ENCODE measurements at places on chromosomes 12 and 14. TPM values are rescaled to one million over a fixed set of nuclear protein-coding genes. Genes with fewer than 3 reads are reported as not detected.

LUM gene
- not detected for total RNA-seq

ZDHHC22 gene
- not detected for total RNA-seq

DNA sequence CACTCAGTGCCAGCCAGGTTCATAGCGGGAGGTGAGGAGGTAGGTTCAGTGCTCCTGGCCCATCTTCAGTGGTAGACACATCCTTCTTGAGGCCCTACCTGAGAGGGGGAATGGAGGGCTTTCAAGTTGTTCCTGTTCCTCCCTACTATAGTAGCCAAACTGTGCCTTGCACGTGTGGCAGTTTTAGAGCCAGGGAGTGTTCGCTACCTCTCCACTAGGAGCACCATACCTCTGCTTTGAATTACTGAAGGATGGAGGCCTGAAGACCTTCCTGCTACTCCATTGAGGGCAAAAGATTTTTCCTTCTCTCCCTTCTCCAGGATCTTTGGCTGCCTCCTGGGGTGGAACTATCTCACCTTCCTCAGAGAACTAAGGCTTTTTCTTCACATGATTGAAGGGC lies 5.9 kb upstream of the ALG10 start:
- DNase-seq: no peak

DNA sequence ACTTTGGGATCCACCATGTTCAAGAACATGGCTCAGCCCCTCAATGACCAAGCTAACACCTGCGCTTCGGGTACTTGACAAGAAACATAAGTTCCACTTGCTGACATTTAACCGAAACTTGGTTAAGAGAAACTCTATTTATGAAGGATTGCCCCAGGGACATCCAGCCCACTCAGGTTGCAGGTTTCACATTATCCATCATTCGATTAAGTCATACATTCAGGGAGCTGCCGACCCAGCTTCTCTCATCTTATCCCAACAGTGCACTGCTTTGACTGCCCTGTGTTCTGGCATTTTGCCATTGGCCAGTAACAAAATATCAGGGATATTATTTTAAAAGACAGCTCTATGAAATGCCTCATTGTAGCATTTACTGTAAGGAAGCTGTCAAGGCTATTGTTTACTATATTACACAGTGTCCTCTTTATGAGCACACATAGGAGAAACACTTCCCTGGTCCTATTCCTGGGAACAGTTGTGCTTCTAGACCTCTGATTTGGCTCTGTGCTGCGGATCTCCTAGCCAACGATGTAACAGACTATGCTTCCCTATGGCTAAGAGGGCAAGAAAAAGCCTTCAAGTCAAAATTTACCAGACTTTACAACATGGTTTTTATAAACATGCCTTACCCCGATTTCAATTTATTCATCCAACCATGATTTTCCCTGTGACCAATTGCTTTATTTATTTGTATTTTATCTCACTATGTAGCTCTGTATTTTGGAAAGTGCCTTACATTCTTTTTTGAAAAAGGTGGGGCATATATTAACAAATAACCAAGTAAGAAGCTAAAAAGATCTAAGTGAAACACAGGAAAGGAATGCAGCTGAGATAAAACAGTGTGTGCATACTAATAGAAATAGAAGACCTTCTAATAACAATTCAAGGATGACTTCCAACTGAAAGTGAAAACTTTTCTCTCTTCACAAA lies 109.3 kb downstream of the ITPR2 start:
- no peak for DNase-seq

DNA sequence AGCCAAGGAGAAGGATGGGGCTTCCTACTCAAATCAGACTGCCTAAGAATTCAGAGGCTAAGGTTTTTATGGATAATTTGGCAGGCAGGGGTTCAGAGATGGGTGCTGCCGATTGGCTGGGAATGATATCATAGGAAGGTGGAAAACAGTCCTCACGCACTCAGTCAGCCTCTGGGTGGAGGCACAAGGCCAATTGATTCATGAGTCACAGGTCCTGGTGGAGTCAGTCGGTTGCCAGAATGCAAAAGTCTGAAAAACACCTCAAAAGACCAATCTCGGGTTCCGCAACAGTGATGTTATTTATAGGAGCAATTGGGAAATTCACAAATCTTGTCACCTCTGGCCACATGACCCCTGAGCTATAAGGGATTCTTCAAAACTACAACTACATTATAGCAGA lies 105.5 kb downstream of the GXYLT1 start:
- no peak for DNase-seq

DNA sequence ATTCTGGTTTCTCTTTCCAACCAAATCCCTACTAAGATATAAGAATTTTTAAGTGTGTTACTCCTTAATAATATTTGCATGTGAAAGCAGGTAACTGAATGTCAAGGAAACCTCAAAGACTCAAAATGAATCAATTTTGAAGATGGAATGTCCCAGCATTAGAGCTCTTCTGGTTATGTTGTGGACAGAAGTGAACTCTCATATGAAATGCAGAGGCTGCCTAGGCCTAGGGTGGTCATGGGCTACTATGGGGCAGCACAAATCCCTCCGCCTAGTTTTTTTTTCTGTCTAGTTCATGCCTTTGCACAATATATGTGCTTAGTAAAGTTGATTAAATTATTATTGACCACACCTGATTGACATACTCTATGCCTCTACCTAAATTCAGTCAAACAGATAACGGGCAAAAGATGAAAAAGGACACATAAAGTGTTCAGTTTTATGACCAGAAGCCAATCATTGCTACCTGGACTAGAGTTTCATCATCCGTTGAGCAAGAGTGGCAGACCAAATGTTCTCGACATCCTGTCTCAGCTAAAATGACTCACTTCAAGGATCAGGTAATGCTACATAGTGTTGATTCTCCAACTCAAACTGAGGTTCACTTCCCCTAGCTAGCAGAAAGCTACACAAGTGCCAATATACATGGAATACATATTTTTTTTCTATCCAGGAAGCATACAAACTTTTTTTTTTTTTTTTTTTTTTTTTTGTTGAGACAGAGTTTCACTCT lies 1211.4 kb downstream of the VRK1 start:
- peak; percentile 38 for DNase-seq
